ENCODE measurements at places on chromosomes 5 and 9.
A peak's percentile ranks its signal among the peaks of the same experiment; 100 is the strongest.

DNA sequence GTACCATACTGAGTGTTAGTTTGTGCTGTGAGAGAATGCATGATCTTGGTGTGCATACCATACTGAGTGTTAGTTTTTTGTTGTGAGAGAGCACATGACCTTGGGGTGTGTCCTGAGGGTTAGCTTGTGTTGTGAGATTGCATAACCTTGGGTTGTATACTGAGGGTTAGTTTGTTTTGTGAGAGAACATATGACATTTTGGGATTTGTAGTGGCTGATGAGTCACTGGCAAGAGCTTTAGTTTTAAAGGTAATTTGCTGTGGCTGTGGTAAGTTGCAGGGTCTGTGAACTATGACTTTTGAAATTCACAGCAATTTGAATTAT is 1068.3 kb upstream of the EDIL3 start:
- DNase-seq: no peak

DNA sequence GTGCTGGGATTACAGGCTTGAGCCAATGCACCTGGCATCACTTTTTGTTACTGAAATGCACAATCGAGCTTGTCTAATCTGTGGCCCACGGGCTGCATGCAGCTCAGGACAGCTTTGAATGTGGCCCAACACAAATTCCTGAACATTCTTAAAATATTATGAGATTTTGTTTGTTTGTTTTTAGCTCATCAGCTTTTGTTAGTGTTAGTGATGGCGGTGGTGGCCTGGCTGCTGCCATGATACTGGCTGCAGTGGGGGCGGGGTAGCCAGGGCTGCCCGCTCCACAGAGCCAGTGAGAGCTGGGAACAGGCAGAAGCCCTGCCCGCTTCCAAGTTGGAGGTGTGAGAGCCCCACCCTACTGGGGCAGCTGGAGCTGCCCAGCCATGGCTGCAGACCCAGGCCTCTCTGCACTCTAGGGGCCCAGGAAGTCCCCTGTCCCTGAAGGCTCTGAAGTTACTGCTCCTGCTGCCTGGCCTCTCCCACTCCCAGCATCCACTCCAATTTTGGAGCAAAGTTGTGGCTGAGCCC is 76.6 kb upstream of the SHB start:
- no peak for DNase-seq

DNA sequence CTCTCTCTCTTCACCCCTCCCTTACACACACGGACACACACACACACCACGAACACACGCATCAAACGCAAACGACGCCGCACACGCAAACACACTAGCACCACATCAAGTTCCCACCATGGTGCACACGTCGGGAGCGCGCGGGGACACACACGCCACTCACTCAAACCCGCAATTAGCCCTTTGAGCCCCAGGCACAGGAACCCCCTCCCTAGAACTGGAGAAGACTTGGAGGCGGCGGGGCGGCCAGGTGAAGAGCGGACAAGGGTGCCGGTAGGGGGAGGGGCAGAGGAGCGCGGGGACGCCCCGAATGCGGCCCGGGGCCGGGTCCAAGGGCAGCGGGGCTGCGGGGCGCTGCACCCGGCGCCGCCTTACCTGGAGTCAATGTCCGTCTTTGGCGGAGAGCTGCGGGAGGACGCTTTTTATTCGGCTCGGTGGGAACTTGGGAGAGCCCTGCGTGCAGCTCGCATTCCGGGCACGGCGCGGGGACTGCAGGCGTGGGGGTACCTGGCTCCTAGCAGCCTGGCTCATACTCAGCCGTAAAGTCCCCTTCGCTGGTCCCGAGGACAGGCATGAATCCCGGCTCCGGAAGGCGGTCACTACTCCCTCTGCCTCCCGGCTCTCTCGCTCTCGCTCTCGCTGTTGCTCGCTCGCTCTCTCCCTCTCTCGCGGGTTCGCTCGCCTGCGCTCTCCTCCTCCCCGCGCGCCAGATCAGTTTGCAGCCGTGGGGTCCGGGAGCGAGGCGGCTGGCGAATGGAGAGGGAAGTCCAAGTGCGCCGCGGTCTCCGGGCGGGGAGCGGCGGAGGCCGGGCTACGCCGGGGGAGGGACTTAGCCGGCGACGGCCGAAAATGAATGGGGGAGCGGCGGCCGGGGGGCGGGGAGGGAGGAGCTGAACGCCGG is at the start of gene BRINP1:
BRINP1 (minus strand) TSS at position 755 of the 901 bp plus-strand sequence. CDS start 56,080 bp downstream, outside the sequence.
- peak; percentile 70 for DNase-seq

- no peak for DNase-seq
These were observed 28.7 kb downstream of the NOTCH1 start for GRCh38 chr9:136517012-136517743.

DNA sequence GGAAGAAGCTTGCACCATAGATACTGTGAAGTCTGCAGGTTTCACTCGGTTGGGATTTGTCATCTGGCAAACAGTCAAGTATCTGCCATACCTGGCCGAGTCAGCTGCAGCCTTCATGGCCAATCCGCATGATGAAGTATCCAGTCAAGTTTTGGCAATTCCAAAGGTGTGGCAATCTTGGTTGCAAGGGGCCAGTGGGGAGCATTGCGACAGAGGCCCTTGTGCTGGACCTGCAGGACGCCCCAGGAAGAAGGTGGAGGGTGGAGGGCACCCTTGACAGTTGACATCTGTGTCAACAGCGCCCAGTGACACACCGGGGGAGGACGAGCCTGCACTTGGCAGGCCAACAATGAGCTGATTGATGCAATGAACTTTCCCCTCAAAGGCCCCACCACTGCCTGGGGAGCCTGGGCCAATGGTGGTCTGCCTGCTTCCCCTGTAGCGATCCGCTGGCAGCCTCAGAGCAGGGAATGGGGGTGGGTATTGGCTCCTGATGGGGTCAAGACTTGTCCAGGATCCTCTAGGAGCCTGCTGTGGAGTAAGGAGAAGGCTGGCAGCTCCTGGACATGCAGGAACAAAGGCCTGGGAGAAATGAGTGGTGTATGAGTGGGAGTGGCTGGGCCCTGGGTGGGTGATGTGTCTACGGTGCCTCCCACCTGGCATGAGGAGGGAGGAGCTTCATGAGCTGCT is 122.8 kb upstream of the PITX1 start:
- no peak for DNase-seq

GRCh38 chr9:127680846-127681245 is 25.9 kb upstream of the CFAP157 start:
- DNase-seq: no peak

DNA sequence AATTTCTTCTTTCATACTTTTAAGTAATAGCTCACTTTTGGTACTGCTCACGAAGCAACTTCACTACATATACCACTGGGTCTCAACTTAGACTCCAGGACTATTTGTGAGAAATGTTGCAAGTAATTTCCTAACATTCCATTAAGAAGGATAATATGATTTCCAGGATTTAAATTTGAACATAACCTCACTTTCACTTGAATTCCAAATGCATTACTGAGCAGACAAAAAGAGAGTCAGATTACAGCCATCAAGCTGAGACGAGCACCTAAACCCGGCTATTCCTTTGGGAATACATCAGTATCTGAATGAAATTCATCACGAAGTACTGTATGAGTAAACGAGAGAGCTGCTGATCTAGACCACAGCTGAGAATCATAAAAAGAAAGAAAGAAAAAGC is 47.3 kb downstream of the LIFR start:
- no peak for DNase-seq

DNA sequence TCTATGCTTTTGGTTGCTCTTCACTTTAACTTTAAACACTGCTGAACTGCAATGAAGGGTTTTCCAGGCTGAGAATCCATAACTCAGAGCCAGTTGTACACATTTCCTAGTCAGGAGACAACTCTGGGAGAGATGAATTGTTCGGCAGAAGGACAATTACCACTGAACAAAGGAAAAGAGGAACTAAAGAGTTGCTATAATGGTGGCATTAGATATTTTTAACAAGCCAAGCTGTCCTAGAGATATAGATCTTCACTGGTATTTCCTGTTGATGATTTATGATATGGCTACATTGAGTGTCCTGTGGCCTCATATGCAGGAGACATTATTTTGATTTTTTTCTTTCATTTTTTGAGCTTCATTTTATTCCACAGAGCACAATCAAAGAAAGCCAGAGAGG is 219.1 kb upstream of the PCSK5 start:
- DNase-seq: no peak

- no peak for DNase-seq
These were observed 181.9 kb upstream of the SEMA6A start for GRCh38 chr5:116756531-116756930.

DNA sequence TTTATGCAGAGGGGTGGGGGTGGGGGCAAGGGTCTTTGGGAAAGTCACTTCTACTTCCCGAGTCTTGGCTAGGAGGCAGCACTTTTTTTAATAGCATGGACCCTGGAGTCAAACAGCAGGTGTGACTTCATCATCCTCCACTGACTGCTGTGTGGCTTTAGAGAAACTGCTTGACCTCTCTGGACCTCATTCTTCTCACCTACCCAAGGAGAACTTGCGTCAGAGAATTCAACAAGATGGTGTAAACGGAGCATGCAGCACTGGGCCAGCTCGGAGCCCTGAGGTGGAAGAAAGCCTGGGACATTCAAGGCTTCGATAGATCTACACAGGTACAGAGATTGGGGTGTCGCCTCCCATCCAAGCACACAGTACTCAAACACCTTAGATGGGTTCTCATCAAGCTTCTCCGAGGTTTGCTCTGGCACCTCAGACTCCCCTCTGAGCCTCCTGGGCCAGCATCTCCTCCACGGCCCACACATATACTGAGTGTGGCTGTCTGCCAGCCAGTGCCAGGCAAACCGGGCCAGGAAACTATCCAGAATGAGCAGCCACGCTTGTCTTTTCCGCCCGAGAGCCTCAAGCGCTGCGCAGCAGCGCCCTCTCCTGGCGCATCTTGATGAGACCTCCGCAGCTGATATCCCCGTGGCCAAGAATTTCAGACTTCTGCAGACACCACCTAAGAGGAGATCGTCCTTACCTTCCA is 4.6 kb upstream of the SLC25A48 start:
- peak; percentile 78 for DNase-seq

DNA sequence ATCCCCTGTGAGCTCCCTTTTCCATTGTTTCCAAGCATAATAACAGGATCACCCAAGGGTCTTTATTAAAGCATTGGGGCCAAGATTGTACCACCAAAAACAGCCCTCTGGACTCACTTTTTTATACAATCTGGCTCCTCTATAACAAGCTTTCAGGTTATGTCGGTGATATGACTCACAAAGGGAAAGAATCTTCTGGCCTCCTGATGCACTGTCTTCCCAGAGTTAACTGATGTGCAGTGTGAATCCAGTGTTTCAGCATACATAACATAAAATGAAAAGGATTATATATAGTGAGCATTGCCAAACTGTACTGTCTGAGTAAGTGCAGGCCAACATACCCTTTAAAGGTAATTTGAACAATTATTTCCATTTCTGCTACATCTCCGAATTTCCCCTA is 33.9 kb upstream of the MAN2A1 start:
- no peak for DNase-seq

DNA sequence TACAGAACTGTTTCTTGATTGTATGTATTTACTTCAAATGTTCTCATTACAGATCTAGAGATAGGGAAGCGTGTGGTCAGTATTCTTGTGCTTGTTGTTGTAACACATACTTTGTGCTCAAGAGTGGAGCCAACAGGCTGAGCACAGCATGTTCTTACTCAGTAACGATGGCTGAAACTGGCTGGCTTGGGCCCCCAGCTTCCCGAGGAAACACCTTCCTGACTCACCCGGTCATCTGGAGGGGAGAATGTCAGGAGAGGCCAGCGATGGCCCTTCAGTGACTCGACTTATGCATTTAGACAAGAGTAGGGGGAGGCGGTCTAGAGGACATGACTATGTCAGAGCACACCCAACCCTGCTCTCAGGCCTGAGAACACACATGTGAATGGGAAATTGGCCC is 25.6 kb downstream of the ZNF474 start:
- no peak for DNase-seq

GRCh38 chr5:141747152-141748141 is 65.4 kb upstream of the ARAP3 start:
- DNase-seq: peak; percentile 95

GRCh38 chr5:89343666-89344065 is 460.7 kb upstream of the MEF2C start:
- peak; percentile 21 for DNase-seq

GRCh38 chr9:98066235-98066634 is 9.7 kb downstream of the NANS start:
- DNase-seq: peak; percentile 78

DNA sequence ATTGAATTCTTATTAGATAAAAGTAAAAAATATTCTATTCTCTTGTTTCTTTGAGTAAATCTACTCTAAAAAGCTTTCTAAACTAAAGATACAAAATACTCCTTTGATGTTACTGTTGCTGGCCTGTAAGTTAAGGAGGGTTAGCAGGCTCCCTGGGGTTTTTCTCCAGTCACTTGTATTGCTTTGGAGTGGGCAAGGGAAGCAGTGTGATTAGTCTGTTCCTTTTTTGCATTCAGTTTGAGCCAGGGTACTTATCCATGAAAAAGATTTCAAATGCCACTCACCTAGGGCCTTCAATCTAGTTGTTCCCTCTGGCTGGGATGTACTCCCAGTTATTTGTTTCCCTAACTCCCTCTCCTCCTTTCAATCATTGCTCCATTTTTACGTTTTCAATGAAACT is 256.2 kb upstream of the SMC2 start:
- DNase-seq: no peak

GRCh38 chr5:160837211-160837610 is 14.8 kb downstream of the ATP10B start:
- DNase-seq: no peak

DNA sequence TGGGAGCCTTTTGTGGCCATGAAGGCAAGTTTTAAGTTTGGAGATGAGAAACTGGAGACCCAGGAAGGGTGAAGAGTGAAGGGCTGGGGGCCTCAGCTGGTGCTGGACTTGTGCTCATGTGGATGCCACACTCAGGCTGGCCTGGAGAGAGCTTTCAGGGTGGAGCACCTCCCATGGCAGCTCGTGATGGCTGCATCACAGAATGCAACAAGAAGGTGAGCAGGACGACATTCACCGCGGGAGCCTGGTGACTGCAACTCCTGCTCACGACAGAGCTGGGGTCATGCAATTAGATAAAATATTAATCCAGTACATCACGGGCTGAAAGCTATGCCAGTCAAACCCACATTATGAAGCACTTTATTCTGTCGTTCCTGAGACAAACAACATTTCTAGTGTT is 59.7 kb downstream of the SEMA4D start:
- DNase-seq: no peak

DNA sequence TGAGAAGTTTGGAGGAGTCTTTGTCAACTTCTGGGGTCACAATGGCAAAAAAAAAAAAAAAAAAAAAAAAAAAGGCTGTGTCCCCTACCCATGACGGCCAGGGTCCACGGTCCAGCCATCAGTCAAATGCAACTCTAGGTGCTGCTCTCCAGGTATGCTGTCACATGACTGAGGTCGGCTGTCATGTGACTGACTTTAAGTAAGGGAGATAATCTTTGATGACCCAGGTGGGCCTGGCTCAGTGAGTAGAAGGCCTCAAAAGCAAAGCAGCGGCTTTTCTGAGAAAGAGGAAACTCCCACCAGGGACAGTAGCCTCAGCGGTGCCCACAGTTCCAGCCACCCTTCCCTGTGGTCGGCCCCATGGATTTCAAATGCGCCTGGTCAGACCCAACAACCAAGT is 117.7 kb downstream of the ROR2 start:
- DNase-seq: no peak

Data from NCI-H1436 (cell line).